Thymus (tissue), 14 donors: ENCODE measurements at places on chromosomes 11 and 22. TPM values are rescaled to one million over a fixed set of nuclear protein-coding genes. Genes with fewer than 3 reads are reported as not detected.

DCHS1 gene
- polyA plus RNA-seq, result 6.5 TPM

RBMXL2 gene
- polyA plus RNA-seq, result 0.25 TPM

THAP12 gene
- 50.7 TPM for polyA plus RNA-seq

LRRC4C gene
- 0.30 TPM for polyA plus RNA-seq

MRPL23 gene
- polyA plus RNA-seq, result 75.9 TPM

- no peak for DNase-seq
Observed at GRCh38 chr11:46912526-46913150, 5.7 kb downstream of the LRP4 start.

GRCh38 chr11:112903340-112903739 lies 57.9 kb upstream of the NCAM1 start:
- no peak for DNase-seq

GRCh38 chr11:84218318-84218717 lies 932.2 kb upstream of the CCDC90B start:
- no peak for DNase-seq
